Stimulated activated CD8-positive, alpha-beta memory T cell treated with anti-CD3 and anti-CD28 coated beads, Interleukin-7, amount 100 ng/mL, for 1 hour (primary cell): ENCODE measurements at places on chromosomes 5 and 9.

GRCh38 chr5:36770125-36770524 lies 106.4 kb upstream of the NIPBL start:
- no peak for DNase-seq

GRCh38 chr5:143434261-143435209 lies 31.0 kb upstream of the NR3C1 start:
- DNase-seq: no peak

DNA sequence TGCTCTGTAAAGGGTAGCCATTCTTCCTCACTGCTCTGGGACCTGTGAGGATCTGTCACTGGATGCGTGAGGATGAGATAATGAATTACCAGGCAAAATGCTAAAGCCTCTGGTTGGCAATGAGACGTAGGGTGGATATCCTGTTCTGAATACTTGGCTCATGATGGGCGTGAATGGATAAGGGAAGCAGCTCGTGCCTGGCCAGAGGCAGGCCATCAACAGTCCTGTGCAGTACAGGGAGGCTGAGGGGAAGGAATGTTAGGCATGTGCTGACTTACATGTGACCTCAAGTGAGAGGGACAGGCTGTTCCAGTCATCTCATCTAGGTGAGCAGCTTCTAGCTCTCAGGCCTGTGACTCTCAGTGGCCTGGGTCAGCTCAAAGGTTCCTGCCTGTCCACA lies 172.8 kb downstream of the CARTPT start:
- no peak for DNase-seq

DNA sequence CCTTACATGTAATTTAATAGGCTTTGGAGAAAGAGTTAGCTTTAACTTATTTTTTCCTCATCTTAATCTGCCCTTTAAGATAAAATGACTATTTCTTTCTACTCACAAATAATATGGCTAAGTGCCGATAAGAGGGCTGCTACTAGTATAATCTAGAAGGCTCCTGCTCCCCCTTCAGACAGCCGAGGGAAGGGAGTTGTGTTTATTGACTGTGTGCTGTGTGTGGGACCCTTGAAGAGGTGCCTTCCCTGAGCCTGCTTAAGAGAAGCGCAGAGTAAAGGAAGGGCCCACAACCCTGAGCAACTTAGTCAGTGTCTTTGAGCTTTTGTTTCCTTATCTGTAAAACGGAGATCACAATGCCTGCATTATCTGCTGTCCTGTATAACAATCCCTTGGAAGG lies 28.1 kb upstream of the CKMT2 start:
- no peak for DNase-seq

GRCh38 chr5:169740435-169740834 lies 103.4 kb downstream of the DOCK2 start:
- no peak for DNase-seq

GRCh38 chr5:61202213-61202612 lies 39.9 kb upstream of the SMIM15 start:
- no peak for DNase-seq

GRCh38 chr5:58939664-58940063 lies 356.8 kb downstream of the RAB3C start:
- DNase-seq: no peak

- no peak for DNase-seq
Observed at GRCh38 chr9:114049441-114050225, 28.5 kb downstream of the AMBP start.

DNA sequence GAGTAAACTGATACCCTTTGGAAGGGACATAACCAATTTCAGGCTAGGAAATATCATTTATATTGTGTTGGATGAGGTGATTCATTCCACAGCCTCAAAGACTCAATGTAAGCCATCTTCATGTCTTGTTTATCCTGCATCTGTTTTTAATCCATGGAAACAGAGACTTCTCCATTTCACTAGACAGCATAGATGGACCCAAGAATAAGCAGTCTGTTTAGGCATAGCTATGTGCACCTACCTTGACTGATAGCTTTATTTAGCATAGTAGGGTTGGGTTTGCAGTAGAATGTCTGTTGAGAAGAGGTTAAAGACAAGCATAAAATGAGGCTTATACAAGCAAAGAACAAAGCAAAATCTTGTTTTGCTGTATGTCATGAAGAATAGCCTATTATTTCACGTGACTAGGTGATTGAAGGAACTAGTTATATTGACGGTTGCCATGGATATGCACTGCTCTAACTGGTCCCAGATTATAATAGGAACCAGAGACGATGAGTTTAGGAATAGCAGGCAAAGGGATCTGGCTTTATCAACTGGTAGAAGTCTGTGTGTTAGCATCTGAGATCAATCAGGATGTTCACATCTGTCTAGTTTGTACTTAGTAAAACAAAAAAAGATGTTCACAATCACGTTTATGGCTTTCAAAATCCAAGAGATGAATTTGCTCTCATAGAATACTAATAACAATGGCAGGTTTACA lies 154.8 kb upstream of the KLF9 start:
- no peak for DNase-seq

DNA sequence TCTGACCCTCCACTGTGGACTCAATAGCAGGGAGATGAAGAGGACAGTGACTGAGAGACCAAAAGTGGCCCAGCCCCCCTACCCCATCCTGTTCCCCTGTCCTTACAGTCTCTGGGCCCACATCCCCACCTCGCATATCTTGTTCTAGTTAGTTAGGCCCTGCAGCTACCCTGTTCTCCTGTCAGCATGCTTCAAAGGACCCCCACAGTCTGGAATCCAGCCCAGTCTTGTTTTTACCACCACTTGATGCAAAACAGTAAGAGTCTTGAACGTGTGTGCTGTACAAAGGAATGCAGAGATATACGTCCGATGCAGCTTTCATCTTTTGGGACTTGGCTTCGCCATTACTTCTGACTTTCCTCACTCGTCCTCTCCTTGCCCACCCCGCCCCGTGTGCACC lies 12.2 kb upstream of the POMT1 start:
- no peak for DNase-seq

GRCh38 chr9:87863882-87864465 lies 18.7 kb upstream of the SPATA31E1 start:
- no peak for DNase-seq

- no peak for DNase-seq
Observed at GRCh38 chr5:56346044-56346710, 113.0 kb upstream of the ANKRD55 start.

- no peak for DNase-seq
Observed at GRCh38 chr5:9582406-9582805, 36.5 kb upstream of the SEMA5A start.

DNA sequence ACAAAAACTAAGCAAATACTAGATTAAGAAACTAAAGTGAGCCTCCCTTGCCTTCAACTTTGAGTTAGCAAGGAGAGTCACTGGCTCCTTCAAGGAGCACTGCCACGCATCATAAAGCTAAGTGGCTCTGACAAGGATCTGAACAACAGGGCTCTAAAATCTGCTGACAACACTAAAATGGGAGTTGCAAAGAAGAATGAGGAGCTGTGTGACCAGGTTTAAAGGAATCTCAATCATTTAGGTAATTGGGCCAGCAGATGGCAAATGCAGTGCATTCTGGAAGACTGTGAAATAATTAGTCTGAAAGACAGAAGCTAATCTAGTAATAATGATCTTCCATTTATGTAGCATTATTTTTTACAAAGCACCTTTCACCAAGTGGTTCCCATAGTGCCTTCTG lies 297.0 kb upstream of the TAS2R1 start:
- DNase-seq: no peak

- no peak for DNase-seq
Observed at GRCh38 chr5:35608881-35609779, 8.5 kb upstream of the SPEF2 start.

GRCh38 chr9:90943341-90943740 lies 141.7 kb downstream of the SYK start:
- DNase-seq: no peak

GRCh38 chr5:36396640-36397039 lies 94.9 kb upstream of the RANBP3L start:
- no peak for DNase-seq

GRCh38 chr9:132474253-132474652 lies 64.2 kb downstream of the CFAP77 start:
- no peak for DNase-seq

GRCh38 chr5:144219869-144220268 lies 49.2 kb downstream of the KCTD16 start:
- DNase-seq: no peak

- DNase-seq: no peak
Observed at GRCh38 chr5:136332223-136333015, 32.9 kb downstream of the TRPC7 start.

DNA sequence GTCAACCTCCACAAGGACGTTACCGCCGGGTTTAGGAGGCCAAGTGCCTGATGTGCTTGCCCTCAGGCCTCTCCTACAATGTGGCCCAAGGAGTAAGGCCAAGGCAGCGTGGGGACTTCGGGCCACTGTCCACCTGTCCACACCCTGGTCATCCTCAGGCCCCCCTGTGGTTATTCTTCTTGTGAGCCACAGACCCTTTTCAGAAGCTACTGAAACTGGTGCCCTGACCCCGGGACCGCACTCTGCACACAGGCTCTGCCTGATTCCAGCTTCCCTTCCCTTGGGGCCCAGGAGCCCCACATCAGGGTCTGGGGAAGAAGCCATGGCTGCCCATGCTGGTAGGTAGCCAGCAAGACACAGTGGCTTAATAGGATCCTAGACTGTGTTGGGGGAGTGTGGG lies 128.8 kb downstream of the OLFM1 start:
- DNase-seq: no peak

DNA sequence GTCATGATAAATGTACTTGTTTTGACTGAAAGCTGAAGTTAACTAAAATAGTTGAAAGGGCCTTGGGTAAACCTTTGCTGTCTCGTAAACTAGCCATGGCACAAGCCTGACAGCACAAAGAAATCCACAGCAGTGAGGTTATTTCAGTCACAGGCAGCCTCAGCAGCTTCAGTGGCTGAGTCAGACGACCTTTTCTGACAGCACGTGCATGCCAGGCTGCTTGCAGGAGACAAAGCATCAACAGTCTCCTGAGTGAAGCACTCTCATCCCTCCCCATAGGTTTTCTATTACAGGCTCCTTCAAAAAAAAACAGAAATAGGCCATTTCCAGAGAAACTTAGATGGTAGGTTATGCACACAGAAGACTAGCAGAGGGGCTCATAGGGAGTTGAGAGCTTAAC lies 34.6 kb downstream of the OXCT1 start:
- DNase-seq: no peak

DNA sequence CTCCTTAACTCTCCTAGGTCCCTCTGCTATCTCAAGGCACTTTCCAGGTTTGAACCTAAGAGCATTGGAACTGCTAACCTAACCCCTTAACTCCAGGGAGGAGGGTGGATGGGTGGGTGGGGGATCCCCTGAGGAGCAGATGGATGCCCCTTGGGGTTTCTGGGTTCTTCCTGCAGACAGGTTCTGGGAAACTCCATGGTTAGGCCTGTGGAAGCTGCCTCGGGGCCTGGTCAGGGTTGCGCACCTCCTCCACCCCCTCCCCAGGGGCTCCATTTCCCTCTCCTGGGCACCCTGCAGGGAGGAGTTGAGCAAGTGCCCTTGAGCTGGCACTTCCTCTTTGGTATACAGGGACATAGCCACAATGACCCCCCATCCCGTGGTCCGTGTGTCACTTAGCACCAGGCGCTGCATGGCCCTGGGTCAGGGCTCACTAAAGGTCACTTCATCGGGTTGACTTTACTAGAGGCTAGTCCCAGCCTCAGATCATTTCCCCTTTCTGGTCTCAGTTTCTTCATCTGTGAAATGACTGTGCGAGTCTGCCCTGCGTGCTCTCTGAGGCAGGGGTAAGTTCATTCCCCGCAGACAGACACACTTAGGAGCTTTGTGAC lies 16.0 kb downstream of the CXXC5 start:
- DNase-seq: no peak

GRCh38 chr5:29796013-29796412 lies 1397.5 kb upstream of the CDH6 start:
- no peak for DNase-seq

- DNase-seq: no peak
Observed at GRCh38 chr9:87148331-87149104, 201.2 kb upstream of the GAS1 start.

DNA sequence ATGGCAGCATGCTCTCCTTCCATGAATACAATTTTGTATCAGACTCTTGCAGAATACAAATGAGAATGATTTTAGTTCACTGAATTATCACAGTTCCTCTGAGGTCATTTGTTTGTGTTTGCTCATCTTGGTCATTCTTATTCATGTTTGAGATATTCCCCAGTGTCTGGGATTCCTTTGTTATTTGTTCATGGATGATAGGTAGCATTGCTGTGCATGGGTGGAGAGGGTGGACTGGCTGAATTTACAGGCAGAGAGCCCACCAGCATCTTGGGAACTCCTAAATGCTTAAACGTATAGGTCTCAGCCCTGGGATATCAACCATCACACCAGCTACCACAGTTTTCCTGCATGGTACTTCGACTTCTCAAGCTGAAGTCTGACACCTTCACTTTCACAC lies 459.8 kb downstream of the CCDC171 start:
- DNase-seq: no peak

- DNase-seq: no peak
Observed at GRCh38 chr5:68406767-68407241, 191.2 kb downstream of the PIK3R1 start.

- DNase-seq: no peak
Observed at GRCh38 chr5:34551911-34552433, 104.2 kb upstream of the RAI14 start.

GRCh38 chr5:122053181-122054109 lies 24.6 kb downstream of the LOX start:
- DNase-seq: no peak

DNA sequence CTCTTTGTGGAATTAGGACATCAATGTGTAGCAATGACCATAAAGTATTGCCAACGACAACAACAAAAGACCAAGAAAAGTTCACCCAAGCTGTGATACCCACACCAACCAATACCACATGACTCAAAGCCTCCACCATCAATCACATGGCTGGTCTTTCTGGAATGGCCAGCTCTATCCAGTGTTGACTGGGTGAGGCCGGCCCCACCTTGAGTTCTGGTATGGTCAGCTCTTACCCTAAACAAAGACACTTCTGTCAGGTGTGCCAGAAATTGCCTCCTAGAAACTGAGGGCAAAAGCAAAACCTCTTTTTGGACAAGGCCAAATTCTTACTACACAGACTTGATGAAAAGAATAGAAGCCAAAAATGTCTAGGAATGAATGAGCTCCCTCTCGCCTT lies 331.5 kb downstream of the ZNF608 start:
- no peak for DNase-seq

GRCh38 chr5:14071433-14071832 lies 71.7 kb upstream of the TRIO start:
- no peak for DNase-seq

- no peak for DNase-seq
Observed at GRCh38 chr9:136392538-136393449, 7.2 kb downstream of the SNAPC4 start.

- DNase-seq: no peak
Observed at GRCh38 chr9:7348692-7349091, 450.9 kb downstream of the DMAC1 start.

- no peak for DNase-seq
Observed at GRCh38 chr5:140182803-140183367, 7.9 kb downstream of the CYSTM1 start.

GRCh38 chr9:133632806-133633680 lies 3.1 kb upstream of the DBH start:
- no peak for DNase-seq

- DNase-seq: no peak
Observed at GRCh38 chr5:59034498-59035186, 451.8 kb downstream of the RAB3C start.
